Stimulated activated naive CD8-positive, alpha-beta T cell treated with anti-CD3 and anti-CD28 coated beads, Interleukin-15, Interleukin-2, amounts not matched to agents 100 U/mL and 50 U/mL, for 24 hours (primary cell): ENCODE measurements at places on chromosomes 16 and 17.

- no peak for DNase-seq
Measured at GRCh38 chr16:70758786-70759185, 42.2 kb downstream of the VAC14 start.

DNA sequence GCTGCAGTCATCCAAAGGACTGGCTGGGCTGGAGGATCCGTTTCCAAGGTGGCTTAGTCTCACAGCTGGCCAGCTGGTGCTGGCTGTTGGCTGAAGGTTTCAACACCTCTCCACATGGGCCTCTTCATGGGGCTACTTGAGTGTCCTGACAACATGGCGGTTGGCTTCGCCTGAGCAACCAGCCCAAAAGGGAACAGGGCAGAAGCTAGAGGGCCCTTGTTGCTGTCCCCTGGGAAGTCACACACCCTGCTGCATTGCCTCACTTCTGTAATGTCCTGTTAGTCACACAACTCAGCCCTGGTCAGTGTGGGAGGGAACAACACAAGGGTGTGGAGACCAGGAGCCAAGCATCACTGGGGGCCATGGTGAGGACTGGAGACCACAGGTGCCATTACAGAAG, 36.6 kb downstream of the C16orf78 start:
- DNase-seq = no peak

DNA sequence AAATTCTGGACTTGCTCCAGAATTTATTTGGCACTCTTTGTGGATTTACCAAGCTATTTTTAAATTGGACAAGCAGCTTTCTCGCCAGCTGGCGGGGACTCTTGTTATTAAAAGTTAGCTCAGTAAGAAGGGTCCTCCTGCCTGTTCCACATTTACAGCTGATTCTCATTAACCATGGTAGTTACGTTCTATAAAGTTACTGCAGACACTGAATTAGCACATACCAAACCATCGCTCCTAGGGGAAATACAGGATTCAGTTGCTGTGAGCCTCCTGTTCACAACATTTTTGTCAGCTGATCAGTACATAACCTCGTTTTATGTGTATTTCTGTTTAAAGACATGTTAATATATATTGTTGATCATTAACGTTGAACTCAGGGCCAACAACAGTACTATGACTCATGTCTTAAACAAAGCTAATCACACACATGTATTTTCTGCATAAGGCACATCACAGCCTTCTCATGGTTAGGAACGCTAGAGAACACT, 4.2 kb downstream of the LDAF1 start:
- DNase-seq = no peak

DNA sequence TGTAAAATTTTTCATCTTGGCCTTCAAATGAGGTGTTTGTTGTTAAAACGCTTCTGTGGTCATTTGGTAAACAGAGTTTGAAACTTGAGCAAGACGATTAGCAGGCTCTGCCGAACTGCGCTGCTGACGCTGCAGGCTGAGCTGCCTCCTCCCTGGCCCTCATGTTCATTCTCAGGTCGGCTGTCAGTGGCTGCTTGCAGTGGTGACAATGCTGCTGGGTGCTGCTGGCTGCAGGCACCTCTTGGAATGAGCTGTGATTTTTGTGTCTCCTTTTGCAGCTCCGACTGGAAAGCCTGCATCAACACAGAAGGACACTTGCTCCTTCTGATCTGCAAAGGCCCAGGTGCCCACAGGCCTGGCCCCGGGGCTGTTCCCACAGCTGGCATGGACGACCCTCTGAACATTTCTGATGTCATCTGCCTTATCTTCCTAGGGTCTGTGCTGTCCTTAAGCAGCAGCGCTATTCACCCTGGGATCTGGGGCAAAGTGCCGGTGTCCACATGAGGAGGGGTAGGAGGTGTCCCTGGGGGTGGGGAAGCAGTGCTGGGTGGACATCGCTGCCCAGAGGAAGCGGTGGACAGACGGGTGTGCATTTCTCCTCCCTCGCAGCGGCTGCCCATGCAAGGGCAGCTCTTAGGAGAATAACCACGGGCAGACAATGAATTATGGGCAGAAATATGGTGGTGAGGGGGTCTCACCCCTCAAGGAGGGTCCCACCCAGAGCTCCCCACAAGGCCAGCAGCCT, 23.1 kb upstream of the OSGIN1 start:
- DNase-seq = no peak

GRCh38 chr17:69367298-69367697, 40.4 kb upstream of the ABCA5 start:
- no peak for DNase-seq

DNA sequence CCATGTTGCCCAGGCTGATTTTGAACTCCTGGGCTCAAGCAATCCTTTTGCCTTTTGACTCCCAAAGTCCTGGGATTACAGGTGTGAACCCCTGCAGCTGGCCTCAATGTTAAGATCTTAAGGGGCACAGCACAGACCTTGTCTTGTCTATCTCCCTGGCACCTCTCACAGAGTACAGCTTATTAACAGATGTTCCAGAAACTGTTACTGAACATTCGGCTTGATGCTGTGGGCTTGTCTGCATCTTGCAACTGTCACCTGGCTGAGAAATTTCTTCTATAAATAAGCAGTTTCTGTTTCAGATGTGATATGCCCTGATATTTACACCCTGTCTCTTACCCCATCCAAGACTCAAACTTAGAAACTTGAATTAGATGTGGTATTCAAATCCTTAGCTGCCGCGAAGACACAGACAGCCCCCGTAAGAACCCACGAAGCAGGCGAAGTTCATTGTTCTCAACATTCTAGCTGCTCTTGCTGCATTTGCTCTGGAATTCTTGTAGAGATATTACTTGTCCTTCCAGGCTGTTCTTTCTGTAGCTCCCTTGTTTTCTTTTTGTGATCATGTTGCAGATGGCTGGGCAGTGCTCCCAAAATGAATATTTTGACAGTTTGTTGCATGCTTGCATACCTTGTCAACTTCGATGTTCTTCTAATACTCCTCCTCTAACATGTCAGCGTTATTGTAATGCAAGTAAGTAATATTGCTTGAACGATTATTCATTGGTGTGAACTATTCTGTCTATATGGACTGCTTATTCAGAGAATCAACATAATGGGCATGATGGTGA, at the start of gene TNFRSF17:
Gene TNFRSF17, plus strand, starts transcription at position 450 of the 791 bp plus-strand sequence. Its CDS starts 115 bp downstream, at position 565.
- DNase-seq = no peak

DNA sequence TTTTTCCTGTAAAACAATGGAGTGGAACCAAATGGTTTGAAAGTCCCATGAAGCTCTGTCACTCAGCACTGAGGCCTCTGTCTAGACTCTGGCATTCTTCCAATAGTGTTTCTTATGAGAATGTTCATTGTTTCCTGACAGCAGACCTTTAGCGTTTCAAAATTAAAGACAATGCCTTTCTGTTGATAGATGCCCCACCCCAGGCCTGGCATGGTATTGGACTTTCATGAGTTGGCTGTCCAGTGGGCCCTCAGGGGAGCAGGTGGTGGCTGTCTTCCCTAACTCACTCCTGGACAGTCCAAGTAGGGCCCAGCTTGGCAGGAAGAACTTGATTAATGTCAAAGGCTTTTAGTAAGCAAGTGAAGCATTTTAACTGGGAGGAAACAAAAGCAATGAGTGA, 186.5 kb upstream of the CCL2 start:
- no peak for DNase-seq

DNA sequence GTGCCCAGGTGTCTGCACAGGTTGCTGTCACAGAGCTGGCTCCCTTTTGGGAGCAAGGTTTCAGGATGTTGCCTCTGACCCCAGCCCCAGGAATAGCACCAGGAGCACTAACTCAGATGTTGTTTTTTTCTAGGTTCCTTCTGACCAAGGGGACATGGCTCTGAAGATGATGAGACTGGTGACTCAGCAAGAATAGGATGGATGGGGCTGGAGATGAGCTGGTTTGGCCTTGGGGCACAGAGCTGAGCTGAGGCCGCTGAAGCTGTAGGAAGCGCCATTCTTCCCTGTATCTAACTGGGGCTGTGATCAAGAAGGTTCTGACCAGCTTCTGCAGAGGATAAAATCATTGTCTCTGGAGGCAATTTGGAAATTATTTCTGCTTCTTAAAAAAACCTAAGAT, 28.1 kb downstream of the SCPEP1 start:
- DNase-seq = no peak

DNA sequence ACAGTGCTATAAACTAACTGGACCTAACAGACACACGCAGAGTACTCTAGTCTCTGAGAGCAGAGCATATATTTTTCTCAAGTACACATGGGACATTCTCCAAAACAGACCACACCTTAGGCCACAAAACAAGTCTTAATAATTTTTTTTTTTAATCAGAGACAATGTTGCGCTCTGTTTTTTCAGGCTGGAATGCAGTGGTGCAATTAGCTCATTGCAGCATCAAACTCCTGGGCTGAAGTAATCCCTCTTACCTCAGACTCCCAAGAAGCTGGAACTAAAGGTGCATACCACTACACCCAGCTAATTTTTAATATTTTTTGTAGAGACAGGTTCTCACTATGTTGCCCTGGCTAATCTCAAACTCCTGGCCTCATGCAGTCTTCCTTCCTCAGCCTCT, 37.7 kb downstream of the ULK2 start:
- no peak for DNase-seq

GRCh38 chr17:39173080-39173479, 7.1 kb upstream of the ARL5C start:
- no peak for DNase-seq

DNA sequence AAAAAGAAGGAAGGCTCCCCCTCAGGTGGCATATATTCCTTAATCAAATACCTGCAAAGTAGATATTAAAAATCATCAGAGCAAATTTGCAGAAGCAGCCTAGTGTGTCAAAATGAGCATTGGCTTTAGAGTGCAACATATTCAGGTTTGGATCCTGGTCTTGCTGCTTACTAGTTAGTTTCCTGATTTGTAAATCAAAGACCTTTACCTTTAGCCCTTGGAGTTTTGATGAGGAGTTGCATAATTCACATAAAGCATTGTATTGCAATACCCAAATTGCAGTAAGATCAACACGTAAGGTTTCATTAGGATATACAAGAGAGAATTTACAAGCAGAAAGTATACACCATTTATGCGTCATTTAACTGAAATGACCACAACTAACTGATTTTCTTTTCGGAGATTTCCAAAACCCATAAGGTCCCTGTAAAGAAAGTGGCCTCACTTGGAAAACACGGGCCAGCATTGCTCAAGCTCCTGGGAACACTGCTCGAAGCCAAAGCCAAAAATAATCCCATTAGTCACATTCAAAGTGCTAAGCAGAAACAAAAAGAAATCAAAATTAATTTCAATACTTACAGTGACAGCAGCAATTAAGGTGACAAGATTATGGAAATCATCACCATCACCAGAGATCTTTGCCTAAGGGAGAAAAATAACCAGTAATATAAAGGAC, 415.9 kb upstream of the ERCC4 start:
- DNase-seq = no peak

DNA sequence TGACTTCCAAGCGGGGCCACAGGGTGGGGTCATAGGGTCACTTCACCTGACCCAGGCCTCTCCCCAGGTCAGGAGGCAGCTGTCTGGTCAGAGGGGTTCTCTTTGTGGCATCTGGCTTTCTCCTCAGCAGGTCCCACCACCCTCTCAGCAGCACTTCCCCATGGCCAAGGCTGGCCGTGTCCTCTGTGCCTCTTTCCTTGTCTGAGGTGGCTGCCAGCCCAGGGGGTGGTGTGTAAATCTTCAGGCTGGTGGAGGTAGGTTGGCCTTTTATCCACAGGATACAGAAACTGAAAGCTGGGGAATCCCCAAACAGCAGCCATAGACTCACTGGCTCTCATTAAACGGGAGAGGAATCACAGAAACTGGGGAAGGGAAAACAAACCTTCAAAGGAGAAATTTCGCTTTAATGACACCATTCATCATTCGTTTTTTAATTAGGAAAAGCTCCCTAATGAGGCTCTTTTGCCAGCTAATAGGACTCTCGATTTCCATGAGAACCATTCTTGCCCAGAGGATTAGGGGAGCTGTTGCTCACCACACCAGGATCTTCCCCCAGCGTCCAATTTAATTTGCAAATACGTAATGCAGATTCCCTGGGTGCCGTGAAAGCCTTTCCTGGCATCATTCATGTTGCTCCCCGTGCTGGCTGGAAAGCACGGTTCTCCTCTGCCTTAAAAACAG, 18.0 kb downstream of the C17orf75 start:
- peak; percentile 53 for DNase-seq

DNA sequence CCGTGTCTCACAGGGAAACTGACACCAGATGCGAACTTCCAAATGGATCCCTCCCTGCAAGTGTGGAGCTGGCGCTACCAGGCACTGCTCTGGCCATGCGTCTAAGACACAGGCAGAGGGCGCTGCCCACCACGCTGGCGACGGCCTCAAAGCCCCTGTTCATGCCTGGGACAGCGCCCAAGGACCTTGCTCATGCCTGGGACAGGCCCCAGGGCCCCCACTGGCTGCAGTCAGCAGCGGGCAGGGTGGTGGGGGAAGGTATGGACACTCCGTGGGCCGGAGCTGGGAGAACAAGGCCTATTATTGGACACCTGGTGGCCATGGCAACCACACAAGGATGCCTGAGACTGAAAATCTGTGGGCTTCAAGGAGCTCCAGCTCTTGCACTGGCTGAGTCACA, 8.8 kb downstream of the ZG16B start:
- DNase-seq = peak; percentile 72

GRCh38 chr17:31134576-31134975, 39.8 kb downstream of the NF1 start:
- DNase-seq = no peak

- no peak for DNase-seq
Measured at GRCh38 chr17:33164169-33164881, 128.8 kb downstream of the ASIC2 start.

GRCh38 chr17:82419540-82419939, 1.2 kb upstream of the OGFOD3 start:
- no peak for DNase-seq

GRCh38 chr16:2285731-2286191, 17.8 kb upstream of the RNPS1 start:
- no peak for DNase-seq

- peak; percentile 3 for DNase-seq
Measured at GRCh38 chr16:27430512-27430911, 28.5 kb downstream of the IL21R start.

DNA sequence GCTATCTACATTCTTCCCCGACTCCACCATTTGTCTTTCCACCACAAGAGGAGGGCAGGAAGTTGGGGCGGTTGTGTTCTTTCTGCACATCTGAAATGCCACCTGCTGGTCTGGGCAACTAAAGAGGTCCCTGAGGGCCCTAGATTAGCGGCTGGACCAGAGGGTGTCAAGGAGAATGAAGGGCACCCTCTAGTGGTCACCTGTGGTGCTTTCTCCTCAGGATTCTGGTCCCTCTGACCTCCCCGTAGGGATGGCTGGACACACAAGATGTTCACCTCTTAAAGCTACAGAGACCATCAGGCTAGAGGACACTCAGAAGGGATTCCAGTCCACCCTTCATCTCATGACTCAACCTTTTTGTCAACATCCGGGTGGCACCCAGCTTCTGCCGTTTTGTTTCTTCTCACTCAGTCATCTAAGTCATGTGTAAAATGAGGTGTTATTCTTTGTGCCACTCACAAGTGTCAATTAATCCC, 2.9 kb upstream of the SCIMP start:
- DNase-seq = peak; percentile 67
